ENCODE measurements at places on chromosomes 6 and 20. TPM values are rescaled to one million over a fixed set of nuclear protein-coding genes. Genes with fewer than 3 reads are reported as not detected.

DNA sequence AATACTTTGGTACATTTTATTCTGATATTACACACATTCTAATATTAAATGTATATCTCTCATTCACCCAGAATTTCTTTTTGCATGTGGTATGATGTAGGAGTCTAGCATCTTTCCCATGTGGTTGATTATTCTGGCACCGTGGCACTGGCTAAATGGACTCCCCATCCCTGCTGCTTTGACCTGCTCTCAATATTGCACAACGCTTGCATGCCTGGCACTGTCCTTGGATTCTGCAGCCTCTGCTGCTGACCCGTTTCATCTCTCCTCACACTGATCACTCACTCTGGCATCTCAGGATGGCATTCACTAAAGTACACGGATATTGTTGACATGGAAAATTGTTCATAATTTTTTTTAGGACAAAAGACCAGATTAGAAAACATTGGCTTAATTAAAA is 11.5 kb upstream of the DACT2 start:
- no peak for DNase-seq

- DNase-seq, result no peak
Observed at GRCh38 chr20:8255945-8256632, 124.0 kb downstream of the PLCB1 start.

DNA sequence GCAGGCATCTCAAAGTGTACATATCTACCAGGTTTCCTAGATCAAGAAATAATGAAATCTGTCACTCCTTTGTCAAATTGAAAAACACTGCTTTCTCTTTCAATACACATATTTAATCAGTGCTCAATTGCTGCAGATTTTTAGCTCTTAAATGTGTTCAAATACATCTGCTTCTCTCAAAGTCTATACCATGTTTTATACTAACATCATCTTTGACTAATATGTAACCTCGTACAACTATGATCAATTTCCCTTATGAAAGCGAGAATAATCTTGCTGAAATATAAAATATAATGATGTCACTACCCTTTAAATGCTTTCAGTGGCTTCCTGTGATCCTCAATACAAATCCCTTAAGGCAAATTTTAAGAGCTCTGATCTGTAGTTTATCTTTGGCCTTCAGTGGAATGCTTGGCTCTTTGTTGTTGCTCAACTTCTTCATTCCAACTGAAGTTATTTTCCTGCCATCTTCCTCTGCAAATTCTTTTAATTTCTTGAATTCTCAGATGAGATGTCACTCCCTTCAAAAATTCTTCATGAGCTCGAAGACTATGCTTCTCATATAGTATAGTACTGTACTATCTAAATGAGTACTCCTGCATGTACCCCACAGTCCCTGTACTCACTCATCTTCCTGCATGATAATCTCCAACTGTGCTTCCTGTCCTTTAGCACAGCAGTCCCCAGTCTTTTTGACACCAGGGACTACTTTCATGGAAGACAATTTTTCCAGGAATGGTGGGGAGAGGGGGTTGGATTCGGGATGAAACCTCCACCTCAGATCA is 545.1 kb upstream of the GJE1 start:
- DNase-seq, result no peak

DNA sequence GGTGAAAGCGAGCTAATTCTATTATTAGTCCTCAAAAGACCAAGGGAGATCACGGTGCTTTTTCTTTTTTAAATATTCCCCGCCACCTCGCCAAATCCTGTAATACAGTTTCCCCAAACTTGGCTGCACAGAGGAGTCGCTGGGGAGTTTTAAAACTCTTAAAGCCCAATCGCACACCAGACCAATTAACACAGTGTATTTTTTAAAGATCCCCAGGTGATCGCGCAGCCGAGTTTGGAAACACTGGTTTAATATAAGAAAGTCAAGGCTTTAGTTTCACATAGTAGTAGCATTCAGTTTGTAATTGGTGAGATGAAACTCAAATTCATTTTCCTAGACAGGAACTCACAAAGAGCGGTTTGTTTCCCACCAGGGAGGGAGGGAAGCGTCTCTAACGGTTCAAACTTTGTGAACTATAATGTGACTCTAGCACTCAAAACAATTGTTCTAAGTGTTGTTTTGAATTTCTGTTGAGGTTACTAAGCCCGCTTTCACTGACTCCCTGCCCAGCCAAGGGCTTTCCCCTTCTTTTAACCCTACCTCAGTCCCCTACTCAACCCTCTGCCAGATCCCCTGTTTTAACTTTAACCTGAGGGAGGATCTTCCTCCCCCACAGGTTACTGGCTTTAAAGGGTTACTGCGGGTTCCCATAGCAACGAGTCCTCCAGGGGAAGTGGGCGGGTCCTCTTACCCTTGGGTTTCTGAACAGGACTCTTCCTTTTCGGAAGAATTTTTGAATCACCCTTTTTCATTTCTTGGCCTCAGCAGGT is 25.7 kb upstream of the BTBD3 start:
- DNase-seq, result peak; percentile 80

Gene TCF21
- polyA plus RNA-seq, result 0.04 TPM

Gene RSPH4A
- polyA plus RNA-seq, result 0.50 TPM

DNA sequence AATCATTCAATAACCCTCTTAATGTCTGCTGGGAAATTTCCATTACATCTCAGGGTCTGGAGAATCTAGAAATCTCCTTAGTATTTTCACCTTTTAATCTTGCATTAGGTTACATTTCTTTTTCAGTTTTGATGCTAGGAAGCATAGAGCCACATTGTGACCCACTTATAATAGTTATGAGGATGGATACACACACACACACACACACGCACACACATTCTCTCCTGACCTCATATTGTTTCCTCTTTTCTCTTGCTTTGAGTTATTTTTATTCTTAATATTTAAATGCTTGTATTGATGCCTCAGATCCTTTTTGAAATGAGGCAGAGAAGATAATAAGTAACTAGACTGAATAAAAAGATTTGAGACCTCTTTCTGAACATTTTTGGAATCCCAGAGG is 128.4 kb downstream of the KLHL32 start:
- DNase-seq, result no peak

DNA sequence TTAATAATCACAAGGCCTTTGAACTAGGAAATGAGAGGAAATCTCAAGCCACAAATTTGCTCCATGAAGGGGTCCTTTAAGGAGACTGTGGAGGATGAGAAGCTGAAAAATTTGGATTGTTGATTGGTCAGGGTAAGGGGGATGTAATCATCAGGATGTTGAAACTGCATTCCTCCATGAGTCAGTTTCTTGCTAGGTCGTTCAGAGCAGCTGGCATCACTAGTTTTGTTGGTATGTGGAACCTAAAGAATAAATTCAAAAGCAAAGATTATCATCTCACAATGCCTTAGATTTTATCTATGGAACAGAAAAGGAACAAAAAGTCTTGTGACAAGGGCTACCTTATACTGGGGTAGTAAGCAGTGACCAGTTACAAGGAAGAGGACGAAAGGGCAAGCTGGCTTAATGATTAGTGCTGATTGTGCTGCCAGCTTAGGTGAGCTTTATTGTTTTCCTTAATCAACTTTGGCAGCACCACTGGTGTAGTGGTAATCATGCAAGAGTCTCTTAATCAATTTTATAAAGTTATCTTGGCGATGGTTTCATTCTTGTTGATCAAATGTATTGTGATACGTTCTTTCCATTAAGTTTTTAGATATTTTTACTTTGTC is 36.6 kb downstream of the CRISP2 start:
- no peak for DNase-seq

DNA sequence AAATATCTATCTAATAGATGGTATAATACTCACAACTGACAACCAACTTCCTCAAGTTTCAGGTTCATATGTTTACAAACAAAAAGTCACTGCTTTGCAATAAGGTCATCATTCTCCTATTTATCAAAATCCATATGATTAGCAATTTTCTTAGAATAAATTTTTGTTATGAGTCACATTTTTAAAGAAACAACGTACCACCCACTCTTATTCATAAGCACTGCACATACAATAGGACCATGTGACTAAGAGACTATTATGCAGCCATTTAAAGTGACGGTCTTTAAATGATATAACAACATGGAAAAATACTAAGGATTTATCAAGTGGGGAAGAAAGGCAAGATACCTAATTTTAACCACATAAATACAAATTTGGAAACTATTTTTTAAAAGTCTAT is 40.0 kb downstream of the REPS1 start:
- DNase-seq, result no peak

Gene VPS52
- polyA plus RNA-seq, result 47.3 TPM

DNA sequence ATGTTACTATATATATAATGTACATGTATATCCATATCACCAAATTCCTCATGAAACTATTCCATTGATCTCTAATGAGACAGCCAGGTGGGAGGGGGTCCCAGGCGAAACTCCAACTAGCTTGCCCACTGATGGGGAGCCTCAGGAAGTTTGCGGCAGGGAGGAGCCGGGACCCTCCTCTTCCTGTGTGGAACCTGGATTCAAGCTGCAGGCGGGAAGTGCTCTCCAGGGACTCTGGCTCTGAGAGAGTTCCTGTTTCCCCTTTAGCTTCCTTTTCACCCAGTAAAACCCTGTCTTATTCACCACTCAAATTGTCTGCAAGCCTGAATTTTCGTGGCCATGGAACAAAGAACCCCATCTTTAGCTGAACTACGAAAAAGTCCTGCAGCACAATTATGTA is 152.2 kb downstream of the OPN5 start:
- DNase-seq, result no peak

Gene C6orf58
- 1.0 TPM for polyA plus RNA-seq

Gene GDAP1L1
- polyA plus RNA-seq, result 0.30 TPM

GRCh38 chr6:28208111-28208659 is 16.9 kb upstream of the ZSCAN9 start:
- DNase-seq, result peak; percentile 15

Gene GLP1R
- not detected for polyA plus RNA-seq

Gene RNF146
- 55.8 TPM for polyA plus RNA-seq

Gene CPNE5
- 16.9 TPM for polyA plus RNA-seq

- no peak for DNase-seq
Observed at GRCh38 chr6:45737331-45738056, 278.2 kb downstream of the CLIC5 start.

GRCh38 chr20:49559411-49560081 is 8.4 kb downstream of the PTGIS start:
- DNase-seq, result no peak

DNA sequence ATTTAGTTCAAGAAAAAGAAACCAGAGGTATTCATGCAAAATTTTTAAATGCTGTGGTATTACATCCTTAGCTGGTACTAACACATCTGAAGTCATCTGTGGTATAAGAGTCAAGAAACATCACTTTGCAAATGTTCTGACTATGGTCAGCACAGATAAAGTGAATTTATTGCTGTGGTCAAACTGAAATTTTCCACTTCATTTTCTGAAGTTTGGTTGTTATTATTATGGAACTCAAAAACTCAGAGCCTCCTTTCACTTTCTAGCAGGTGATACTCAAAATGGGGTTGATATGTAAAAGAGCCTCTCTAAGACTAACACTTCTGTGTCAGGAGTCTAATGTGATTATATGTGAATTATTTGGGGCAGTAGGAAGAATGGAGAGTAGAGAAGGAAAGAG is 257.8 kb downstream of the RNGTT start:
- DNase-seq, result no peak

GRCh38 chr6:28758046-28758817 is 165.6 kb downstream of the TRIM27 start:
- DNase-seq, result no peak

DNA sequence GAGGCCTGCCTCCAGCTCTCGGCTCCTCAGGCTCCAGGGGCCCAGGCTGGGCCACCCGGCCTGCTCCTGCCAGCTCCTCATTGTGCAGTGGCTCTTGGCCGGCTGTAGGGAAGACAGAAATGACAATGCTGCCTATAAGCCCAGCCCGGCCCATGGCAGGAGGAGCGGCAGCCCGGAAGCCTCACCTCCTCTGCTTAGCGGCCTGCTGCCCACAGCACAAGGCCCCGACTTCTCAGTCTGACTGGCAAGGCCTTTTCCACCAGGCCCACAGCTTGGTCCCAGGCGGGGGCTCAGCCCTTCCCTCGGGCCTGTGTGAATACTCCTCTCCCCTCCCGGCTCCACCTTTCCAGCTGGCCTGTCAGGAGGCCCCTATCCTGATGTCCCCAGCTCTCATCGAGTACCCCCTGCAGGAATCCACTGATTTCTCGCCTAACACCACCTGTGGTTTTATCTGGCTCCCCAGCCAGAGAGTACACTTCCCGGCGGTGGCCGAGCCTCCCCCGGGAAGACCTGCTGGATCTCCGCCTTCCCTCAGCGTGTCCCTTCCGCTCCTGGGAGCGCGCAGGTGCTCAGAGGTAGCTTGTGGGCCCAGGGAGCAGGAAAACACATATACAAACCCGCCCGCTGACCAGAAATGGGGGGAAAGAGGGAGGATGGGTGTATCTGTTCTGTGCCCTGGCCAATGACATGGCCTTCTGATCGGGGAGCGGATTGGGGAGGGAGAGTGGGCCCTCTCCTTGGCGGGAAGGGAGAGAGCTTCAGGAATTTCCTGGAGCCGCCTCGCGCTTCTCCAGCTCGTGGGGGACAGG is 963 bp downstream of the DDRGK1 start:
- no peak for DNase-seq

- DNase-seq, result no peak
Observed at GRCh38 chr6:31776485-31776988, 591 bp downstream of the VWA7 start.

GRCh38 chr6:25902071-25902470 is 28.0 kb upstream of the SLC17A3 start:
- no peak for DNase-seq

GRCh38 chr6:44701637-44702101 is 314.2 kb downstream of the CDC5L start:
- DNase-seq, result no peak

Gene FAM209B
- polyA plus RNA-seq, result not detected

Gene CLPSL2
- polyA plus RNA-seq, result not detected

Gene PPIL6
- polyA plus RNA-seq, result 5.4 TPM

DNA sequence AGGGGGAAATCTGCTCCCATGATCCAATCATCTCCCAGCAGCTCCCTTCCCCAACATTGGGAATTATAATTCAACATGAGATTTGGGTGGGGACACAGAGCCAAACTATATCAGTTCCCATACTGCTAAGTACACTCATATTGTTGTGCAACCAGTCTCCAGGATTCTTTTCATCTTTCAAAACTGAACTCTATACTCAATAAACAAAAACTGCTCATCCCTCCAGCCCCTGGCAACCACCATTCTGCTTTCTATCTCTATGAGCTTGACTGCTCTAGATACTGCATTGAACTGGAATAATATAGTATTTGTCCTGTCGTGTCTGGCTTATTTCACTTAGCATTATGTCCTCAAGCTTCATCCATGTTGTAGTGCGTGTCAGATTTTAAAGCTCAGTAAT is 42.9 kb downstream of the STX11 start:
- no peak for DNase-seq

Gene PLAGL1
- polyA plus RNA-seq, result 285 TPM

DNA sequence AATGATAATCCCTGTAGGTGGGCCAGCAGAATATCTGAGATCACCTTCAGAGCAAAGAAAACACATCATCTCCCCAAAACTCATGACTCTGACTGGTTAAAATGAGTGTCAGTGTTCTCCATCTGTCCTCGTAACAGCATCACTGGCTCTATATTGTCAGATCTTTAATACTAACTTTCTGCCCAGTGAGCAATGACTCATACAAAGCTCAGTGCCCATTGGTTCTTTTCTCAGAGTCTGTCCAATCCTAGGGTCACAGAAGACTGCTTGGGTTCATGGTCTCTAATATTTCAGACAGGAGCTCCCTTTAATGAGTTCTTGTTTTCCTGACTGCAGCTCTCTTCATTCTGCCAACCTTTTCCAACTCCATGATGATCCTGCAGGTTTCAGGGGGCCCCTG is 36.4 kb downstream of the HLA-DPB1 start:
- peak; percentile 44 for DNase-seq

Gene BACH2
- 6.0 TPM for polyA plus RNA-seq

Gene TMEM244
- not detected for polyA plus RNA-seq

GRCh38 chr6:12656906-12657305 is 59.7 kb upstream of the PHACTR1 start:
- no peak for DNase-seq

GRCh38 chr20:50992733-50993457 is 30.0 kb downstream of the KCNG1 start:
- no peak for DNase-seq

Gene NEDD9
- 9.6 TPM for polyA plus RNA-seq

Gene LGSN
- not detected for polyA plus RNA-seq
